ENCODE measurements at places on chromosomes 1 and 21. TPM values are rescaled to one million over a fixed set of nuclear protein-coding genes. Genes with fewer than 3 reads are reported as not detected.

The TRIM46 gene
- total RNA-seq: 0.98 TPM

The TNFRSF18 gene
- total RNA-seq: 5.9 TPM

The OR2G6 gene
- total RNA-seq: not detected

- no peaks in the 10 kb centered on the region for H3K36me3 ChIP-seq
- no peaks in the 10 kb centered on the region for H3K27me3 ChIP-seq
- no peak for DNase-seq
- H3K27ac ChIP-seq: no peak overlapping the region
- no peaks in the 10 kb centered on the region for H3K4me1 ChIP-seq
- no peak overlapping the region for H3K4me3 ChIP-seq
Observed at GRCh38 chr1:7430691-7431090, 340.4 kb upstream of the VAMP3 start.

- no peaks in the 10 kb centered on the region for H3K4me1 ChIP-seq
- H3K36me3 ChIP-seq: no peaks in the 10 kb centered on the region
- DNase-seq: no peak
Observed at GRCh38 chr21:45494851-45495680, 47.2 kb downstream of the SLC19A1 start.

The SWT1 gene
- total RNA-seq: 10.5 TPM

DNA sequence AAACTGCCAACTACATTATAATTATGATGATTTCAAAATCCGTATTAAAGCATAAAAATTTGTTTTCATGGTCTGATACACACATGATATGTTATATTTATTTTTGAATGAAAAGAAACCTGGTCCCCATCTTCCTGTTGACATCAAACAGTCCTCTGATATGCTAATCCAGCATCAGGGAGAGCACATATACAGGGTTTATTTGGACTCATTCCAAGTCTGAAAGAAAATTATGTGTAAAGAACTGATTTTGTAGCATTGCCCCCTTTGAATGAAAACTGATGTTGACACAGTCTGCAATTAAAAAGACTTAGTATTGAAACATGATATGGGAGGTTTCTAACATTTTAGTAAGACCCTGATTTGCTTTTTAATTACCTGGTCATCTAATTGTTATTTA lies 119.4 kb downstream of the NEK7 start:
- H3K27ac ChIP-seq: no peak overlapping the region
- no peak for DNase-seq
- H3K4me1 ChIP-seq: no peaks in the 10 kb centered on the region
- H3K36me3 ChIP-seq: no peaks in the 10 kb centered on the region
- no peaks in the 10 kb centered on the region for H3K27me3 ChIP-seq
- H3K4me3 ChIP-seq: no peak overlapping the region

GRCh38 chr1:167645625-167646414 lies 15.8 kb downstream of the RCSD1 start:
- H3K27ac ChIP-seq: no peak overlapping the region
- no peaks in the 10 kb centered on the region for H3K27me3 ChIP-seq
- H3K4me1 ChIP-seq: peaks cover 4% of the 10 kb centered on the region
- H3K36me3 ChIP-seq: no peaks in the 10 kb centered on the region
- DNase-seq: no peak

The FOXO6 gene
- total RNA-seq: 0.98 TPM
